Stimulated activated CD4-positive, alpha-beta T cell treated with anti-CD3 and anti-CD28 coated beads, TNF-alpha, amount 100 ng/mL, for 1 hour (primary cell): ENCODE measurements at places on chromosomes 2 and 18.

DNA sequence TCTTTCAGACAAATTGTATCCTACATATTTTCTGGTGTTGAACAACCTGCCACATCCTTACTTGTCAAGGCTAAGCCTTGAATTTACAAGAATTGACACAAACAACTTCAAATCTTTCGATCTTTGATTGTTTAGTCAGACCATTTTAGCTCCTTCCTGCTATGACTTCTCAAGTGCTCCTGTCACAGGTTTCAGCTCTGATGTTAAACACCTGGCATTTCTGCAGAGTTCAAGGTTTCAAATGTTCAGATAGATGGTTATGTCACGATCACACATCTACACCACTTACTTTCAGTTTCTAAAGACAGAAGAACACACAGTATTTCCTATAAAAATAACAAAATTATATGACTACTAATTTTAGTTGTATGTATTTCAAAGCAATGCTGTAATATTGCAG lies 84.0 kb downstream of the RND3 start:
- no peak for DNase-seq

GRCh38 chr2:140891614-140892212 lies 1239.1 kb downstream of the LRP1B start:
- no peak for DNase-seq

DNA sequence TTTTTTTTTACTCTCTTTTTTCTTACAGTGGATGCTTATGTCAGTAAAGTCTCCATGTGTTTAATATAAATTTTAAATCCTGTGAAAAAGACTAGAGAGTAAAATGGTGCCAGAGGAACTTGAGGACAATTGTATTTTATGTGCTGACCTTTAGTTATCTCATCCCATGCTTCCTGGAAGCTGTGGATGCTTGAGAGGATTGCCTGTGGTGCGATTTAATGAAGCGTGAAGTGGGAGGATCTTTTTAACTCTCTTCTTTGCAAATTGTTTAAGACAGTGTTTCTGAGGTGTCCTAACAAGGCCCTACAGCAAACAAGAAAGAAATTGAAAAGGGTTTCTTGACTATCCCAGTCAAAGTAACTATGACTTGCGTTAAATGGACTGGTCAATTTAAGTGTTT lies 84.2 kb downstream of the DTNA start:
- no peak for DNase-seq

GRCh38 chr2:48483506-48483905 lies 46.4 kb upstream of the STON1 start:
- no peak for DNase-seq

GRCh38 chr2:45681675-45682074 lies 30.2 kb downstream of the PRKCE start:
- DNase-seq, result no peak

- no peak for DNase-seq
These were observed 687.4 kb upstream of the SYT4 start for GRCh38 chr18:43964666-43965065.

DNA sequence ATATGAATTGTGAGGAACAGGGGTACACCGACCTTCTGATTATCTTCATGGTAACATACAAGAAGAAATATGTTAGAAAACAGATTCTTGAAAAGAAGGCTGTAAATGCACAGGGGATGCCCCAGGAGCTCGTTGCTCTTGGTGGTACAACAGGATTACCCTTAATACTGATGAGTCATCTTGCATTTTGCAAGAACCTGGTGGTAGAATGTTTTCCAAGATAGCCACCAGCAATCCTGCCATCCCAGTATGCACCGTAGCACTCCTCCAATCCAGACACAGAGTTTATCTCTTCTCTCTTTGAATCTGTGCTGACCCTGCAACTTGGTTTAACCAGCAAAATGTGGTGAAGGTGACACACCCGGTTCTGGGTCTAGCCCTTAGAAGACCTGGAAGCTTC lies 238.3 kb downstream of the EN1 start:
- DNase-seq, result no peak
